ENCODE measurements at places on chromosomes 6 and 20.
A peak's percentile ranks its signal among the peaks of the same experiment; 100 is the strongest.

DNA sequence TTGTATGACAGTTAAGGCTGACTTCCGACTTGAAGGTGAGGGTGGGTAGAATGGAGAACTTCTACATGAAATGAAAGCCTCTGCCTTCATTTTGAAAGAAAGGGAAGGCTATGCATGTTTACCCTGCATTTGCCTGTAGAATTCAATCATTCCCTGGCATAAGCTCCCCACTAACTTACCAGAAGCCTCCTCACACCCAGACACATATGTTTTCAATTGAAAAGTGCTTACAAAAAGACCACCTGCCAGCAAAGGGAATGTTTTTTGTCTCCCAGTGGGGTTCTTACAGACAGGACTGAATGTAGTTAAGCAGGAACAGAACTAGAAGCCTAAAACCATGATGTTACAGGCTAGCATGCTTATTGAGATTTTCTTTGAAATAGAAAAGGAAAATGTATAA, 392.1 kb upstream of the HSF2 start:
- DNase-seq, result no peak

GRCh38 chr6:88825856-88826255, 137.6 kb downstream of the RNGTT start:
- DNase-seq, result no peak

- DNase-seq, result no peak
Measured at GRCh38 chr6:99219788-99220187, 129.7 kb downstream of the FAXC start.

DNA sequence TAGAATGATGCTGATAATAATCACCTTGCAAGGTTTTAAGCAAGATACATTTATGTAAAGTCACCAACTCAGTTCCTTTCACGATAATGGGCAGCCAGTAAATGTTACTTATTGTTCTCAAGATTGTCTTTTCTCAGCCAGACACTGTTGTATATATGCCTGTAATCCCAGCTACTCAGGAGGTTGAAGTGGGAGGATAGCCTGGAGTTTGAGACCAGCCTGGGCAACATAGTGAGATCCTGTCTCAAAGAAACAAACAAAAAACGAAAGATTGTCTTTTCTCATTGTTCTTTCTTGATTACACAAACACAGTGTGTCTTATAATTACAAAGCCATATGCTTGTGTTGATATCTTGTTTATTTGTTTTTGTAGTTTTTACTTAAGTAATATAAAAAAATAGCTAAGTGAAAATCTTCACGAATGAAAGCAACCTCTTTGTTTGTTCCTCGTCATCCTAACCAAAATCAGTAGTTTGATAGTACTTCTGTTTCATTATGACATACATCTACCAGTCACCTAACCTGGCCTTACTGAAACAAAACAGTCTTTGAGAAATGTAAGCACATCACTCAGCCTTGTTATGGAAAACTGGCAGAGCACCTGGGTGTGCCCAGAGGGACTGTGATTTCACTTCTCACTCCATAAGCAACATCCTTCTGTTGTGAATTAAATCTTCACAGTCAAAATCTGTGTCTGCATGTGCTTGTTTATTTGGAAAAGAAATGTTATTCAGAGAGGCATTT, 436.2 kb upstream of the SOX4 start:
- DNase-seq, result no peak

DNA sequence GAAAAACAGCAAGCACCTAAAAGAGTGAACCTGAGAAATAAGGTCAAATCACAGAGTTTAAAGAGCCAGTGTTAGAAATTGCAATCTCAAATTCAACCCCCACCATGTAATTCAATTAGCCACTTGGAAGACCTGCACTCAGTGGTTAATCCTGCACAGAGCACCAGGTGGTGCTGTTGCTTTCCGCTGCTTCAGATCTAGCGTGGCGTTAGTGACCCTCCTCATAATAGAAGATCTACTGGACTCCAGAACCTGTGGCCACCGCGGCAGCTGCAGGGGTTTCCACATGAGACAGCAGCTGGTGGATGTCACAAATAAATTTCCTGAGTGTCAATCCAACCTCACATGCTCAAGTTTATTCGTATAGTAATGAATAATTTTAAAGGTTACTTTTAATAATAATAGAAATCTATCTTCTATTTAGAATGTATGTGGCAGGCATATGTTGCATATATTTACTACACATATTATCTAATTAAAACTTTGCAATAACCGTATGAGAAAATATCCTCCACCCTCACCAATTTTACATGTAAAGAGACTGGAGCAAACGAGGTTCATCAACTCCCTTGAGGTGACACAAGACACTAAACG, 84.4 kb downstream of the SYNE1 start:
- DNase-seq, result peak; percentile 2

- peak; percentile 25 for DNase-seq
Measured at GRCh38 chr6:113654396-113654795, 202.7 kb upstream of the MARCKS start.

GRCh38 chr20:20466341-20466879, 98.5 kb downstream of the INSM1 start:
- no peak for DNase-seq

GRCh38 chr6:118506071-118506638, 41.9 kb upstream of the PLN start:
- no peak for DNase-seq

GRCh38 chr20:25487975-25488374, 80.5 kb downstream of the GINS1 start:
- DNase-seq, result no peak

- no peak for DNase-seq
Measured at GRCh38 chr6:112298816-112299281, 44.5 kb upstream of the LAMA4 start.

- no peak for DNase-seq
Measured at GRCh38 chr20:38420388-38421085, 14.6 kb downstream of the SNHG17 start.

- no peak for DNase-seq
Measured at GRCh38 chr6:37048851-37049757, 43.6 kb downstream of the FGD2 start.

DNA sequence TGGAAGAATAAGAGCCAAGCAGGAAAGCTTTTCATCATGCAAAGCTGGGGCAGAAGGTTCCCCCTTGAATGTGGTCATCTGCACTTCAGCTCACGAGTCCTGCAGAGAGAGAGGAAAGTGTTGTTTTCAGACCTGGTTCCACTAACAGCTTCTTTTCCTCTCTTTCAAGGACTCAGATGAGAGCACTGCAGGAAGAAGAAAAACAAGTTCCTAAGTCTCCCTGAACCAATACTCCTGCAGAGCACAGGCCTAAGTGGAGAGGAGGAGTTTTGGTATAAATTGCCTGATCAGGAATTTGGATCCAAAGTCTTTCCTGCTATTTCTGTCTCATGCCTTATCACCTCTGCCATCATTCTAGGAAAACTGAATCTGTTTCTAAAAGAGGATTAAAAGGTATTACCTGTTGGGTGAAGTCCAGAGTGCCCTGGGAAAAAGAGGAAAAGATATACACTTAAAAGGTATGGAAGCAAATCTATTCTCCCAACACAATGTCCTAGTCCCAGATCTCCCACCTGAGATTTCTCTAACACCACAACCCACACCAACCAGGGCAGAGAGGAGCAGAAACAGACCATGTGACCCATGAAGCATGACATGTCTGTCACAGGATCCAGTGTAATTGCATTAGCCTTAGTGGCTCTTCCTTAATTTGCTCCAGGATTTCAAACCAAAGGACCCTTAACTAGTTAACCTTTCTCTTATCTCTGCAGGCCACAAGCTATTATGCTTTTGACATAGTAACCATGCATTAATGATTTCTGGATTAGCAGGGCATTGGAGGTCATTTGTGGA, 12.2 kb downstream of the HLA-DRB5 start:
- no peak for DNase-seq

DNA sequence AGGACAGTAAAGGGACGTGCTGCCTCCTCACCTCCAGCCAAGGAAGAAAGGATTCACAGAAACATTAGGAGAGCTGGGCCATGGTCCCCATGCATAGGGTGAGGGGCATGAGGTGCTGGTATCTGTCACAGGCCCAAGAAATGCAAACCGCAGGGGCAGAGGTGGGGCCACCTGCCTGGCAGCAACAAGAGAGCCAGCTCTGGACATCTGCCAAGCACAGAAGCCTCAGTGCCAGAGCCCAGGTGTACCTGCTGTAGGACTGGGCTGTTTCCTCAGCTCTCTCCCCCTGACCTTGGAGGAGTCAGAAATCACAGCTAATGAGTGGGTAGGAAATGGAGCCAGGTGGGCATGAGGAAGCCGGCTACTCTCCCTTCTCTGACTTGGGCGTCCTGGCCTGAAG, 45.3 kb downstream of the SLC2A12 start:
- DNase-seq, result no peak

DNA sequence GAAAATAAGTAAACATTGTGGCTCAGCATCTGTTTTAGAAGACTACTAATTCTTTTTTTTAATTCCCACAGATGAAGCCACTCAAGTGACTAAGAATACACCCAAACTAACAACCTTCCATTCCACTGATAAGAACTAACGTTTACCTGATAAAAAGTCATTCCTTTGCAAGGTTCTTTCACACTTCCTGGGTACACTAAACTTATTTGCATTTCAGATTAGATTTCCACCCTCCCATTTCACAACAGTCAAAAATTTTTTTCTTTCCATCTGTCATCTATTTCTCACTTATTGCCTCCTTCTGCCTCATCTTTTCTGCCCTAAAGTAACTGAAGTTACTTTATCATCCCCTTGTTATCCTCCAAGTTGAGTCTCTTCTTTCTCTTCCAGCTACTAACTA, 20.3 kb downstream of the MBOAT1 start:
- no peak for DNase-seq

DNA sequence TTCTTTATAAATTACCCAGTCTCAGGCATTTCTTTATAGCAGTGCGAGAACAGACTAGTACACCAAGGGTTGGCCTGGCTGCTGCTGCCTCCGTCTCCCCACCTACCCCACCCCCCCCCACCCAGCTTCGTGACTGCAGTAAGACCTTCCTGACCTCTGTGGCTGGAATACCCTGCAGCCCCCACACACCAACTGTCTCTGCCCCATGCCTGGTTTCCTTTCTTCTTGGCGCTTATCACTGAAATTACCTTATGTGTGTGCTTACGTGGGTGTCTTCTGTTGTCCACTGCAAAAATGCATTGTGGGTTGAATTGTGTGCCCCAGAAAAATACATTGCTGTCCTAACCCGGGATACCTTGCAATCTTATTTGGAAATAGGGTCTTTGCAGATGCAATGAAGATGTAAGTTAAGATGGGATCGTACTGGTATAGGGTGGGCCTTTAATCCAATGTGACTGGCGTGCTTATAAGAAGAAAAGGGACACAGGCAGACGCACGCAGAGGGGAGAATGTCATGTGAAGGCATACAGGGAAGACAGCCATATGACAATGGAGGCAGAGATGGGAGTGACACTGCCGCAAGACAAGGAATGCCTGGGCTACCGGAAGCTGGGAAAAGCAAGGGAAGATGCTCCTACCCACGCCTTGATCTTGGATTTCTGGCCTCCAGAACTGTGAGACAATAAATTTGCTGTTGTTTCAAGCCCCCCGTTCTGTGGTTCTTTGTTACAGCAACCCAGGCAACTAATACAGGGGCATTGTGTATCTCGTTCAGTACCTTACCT, 15.4 kb downstream of the SYNJ2 start:
- no peak for DNase-seq

DNA sequence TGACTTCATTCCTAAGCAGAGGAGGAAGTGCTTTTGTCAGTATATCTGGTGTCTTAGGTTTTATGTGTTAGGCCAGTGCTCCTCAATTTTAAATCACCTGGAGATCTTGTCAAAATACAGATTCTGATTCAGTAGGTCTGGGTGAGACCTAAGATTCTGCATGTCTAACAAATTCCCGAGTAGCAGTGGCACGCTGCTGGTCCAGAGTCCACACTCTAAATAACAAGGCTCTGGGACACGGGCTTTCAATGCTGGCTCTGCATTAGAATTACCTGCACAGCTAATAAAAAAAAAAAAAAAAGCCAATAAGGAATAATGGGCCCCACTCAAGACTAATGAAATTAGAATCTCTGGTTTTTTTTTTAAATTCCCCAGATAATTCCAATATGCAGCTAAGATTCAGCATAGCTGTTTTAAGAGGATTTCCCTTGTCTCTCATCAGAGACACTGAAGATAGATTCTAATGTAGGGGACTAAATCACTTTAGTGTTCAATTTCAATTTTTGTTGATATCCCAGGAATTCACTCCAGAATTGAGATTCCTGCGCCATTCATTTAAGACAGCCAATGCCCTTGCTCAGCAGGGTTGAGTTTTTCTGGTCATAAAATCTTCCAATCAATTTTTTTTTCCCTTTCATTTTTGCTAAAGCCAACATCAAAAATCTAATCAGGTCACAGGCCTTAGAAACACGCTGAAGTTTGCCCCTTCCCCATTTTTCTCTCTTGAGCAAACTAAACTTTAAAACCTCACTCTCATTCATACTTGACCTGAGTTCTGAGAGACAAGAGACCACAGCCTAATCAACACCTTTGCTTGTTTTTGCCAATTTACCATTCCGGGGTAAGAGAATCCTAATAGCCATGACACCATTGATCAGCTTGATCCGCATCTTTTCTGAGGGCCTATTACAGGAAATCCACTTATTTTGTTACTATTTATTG, 2.4 kb downstream of the TDP2 start:
- DNase-seq, result no peak

DNA sequence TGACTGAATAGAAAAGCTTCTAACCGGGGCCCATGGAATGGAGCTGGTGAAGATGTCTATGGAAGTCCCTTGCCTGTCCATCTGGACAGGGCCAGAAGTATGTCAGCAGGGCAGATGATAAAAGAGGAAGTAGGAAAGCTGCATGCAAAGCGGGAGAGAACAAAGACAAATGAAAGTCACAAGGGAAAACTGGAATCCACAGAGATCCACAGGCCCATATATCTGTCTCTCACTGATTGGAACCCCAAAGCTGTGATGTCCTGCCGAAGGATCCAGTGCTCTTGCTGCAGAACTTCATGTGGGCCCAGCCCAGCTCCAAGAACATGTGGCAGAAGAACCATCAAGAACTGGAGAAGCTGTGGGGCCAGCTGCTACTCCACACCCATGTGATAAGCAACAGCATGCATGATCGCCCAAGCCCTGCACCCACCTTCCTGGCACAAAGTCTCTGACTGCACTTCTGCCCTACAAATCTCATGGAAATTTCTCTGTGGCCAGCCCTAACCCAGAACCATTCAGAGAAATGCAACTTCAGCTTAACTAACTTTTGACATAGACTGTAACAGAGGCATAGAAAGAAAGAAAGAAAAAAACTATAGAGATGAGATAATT, 716.0 kb downstream of the KIF16B start:
- no peak for DNase-seq

DNA sequence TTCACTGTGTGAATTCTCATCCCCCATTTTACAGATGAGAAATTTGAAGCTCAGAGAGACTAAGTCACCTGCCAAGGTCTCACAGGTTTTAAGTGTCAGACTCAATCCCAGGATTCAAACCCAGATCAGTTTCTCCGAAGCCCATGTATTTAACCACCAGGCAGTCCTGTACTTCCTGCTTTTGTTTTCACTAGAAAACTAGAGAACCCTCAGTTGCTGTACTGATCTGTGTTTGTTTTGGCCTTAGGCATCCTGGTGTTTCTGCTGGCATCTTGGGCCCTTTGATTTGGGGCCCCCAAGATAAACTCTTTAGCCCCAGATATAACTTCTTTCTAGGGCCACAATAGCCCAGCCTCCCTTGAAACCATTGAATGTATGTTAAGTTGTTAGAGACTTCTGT, 36.5 kb downstream of the PPP1R16B start:
- no peak for DNase-seq

Data from C1 segment of cervical spinal cord (tissue), 14 donors.